ENCODE measurements at places on chromosomes 7 and 10.

GRCh38 chr10:28281726-28282315, 21.0 kb downstream of the MPP7 start:
- no peak for DNase-seq

DNA sequence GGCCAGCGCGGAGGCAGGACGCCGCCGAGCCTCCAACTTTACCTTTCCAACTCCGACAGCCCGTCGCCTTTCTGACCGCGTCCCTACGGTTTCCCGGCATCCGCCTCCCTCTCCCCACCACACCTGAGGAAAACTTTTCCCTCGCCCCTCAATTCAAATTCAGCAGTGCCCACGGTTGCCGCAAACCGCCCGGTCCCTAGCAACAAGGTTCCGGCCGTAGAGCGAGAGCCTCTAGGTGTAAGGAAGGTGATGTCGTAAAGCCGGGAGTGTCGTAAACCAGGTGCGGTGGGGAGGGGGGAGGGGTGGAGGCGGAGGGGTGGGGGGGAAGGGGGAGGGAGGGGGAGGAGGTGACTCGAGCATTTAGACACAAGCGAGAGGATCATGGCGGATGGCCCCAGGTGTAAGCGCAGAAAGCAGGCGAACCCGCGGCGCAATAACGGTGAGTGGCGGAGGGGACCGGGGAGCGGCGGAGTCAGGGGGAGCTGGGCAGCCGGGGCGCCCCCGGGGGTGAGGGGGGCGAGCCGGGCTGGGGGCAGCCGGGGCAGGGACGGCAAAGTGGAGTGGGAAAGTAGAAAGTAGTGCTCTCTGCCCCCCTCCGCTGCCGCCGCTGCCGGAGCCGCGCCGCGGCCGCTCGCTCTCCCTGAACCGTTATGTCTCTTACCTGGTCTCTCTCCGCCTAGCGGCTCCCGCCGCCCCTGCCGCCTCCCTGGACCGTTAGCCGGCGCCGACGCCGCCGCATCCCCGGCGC, at the start of gene ZEB1:
Gene ZEB1 (plus strand): TSS at position 363 of the 748 bp plus-strand sequence. CDS start 19 bp downstream, at position 382.
- DNase-seq, result peak; percentile 90

DNA sequence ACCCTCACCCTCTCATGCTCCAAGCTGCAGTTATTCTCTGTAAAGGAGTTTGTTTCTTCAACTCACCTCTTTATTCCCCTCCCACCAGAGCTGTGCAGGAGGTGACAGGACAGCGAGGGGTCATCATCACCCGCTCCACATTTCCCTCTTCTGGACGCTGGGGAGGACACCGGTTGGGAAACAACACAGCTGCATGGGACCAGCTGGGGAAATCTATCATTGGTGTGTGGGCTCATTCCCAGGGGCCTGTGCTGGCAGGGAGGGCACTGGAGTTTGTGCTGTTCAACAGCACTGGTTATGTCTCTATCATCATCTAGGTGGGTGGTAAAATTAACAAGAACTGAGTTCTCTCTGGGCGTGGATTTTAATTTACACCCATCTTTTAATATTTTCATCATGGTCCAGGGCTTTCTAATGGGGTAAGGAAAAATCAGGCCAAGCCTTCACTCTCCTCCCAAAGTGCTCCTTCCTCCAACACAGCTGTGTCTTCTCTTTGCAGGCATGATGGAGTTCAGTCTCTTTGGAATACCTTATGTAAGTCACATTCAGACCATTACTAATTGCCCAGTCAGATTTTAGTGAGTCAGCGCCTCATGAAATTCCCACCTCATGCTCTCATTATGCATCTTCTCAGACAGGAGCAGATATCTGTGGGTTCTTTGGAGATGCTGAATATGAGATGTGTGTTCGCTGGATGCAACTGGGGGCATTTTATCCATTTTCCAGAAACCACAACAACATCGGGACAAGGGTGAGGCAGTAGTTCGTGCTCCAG, 61.6 kb downstream of the PRSS58 start:
- DNase-seq, result no peak

GRCh38 chr10:13959443-13960359, 371.0 kb downstream of the FRMD4A start:
- DNase-seq, result no peak

GRCh38 chr7:77455321-77455720, 39.2 kb upstream of the GSAP start:
- no peak for DNase-seq

DNA sequence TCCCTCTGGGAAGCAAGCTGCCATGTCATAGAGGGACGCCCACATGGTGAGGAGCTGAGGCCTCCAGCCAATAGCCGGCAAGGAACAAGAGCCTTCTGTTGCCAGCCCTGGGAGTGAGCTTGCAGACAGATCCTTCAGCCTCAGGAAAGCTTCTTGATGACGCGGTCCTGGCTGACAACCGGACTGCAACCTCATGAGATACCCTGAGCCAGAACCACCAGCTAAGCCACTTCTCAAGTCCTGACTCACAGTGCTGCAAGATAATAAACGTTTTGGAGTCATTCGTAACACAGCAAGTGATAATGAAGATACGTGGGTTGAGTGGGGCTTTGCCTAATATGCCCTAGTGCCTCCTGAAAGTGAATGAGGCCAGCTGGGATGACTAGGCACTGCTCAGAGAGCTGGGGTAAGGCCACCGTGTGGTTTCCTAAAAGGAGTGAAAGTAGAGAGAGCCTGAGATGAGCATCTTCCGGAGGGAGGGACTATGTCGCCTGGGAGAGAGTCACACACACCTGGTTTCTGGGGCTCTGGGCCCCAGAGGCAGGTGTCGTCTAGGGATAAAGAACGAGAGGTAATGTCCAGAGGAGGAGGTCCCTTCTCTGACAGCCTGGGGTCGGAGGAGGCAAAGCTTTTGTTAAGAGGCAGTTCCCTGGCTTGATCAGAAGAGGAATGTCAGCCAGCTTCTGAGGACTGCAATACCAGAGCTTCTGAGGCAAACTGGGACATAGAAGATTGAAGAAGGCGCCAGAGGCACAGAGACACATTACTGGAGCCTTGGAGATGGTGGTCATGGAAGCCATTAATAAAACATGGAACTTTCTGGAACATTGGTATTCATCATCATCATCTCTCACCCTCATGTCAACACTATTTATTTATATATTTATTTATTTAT, 53.6 kb downstream of the PYROXD2 start:
- peak; percentile 53 for DNase-seq

DNA sequence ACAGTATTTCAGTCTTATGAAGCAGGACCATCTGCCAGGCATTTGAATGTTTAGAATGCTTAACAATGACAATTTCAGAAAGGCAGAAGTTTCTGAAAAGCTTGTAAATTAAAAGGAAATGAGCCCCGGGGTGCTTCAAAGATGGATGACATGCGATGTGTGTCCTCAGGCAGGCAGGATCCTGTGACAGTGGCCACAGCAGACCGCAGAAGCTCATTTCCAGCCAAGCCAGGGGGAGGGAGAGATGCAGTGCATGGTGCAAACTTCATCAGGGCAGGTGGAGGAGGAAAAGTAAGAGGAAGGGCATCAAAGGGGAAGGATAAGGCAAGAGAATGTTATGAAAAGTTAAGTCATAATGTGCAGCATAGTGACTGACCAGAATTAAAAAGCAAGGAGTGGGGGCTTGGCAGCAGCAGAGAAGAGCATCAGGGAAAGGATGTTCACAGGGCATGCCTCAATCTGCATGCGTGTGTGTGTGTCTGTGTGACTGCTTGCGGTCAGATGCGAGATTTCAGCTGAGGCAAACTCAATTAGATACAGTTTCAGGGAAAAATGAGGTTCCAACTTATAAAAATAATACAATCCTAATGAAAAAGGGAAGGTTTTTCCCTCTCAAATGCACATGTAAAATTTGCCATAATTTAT, 173.7 kb downstream of the COBL start:
- DNase-seq, result no peak

DNA sequence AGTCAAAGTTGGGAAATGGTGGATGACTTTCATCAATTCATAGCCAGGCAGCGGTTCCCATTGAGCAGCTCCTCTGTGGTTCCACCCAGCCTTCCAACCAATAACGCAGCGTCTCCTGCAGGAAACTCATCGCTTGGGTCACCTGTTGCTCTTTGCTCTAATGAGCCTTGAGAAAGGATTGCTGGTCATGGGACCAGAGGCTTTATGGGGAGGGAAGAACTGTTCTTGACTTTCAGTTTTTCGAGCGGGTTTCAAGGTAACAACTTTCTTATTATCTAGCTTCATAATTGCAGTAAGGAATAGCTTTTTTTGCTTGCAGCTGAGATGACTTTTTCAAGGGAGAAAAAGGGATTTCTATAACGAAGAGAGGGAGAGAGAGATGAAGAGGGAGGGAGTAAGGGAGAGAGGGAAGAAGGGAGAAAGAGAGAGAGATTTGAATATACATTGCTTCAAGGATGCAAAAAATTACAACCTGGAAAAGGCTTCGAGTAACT, 405 bp upstream of the ENTPD1 start:
- DNase-seq, result peak; percentile 48

DNA sequence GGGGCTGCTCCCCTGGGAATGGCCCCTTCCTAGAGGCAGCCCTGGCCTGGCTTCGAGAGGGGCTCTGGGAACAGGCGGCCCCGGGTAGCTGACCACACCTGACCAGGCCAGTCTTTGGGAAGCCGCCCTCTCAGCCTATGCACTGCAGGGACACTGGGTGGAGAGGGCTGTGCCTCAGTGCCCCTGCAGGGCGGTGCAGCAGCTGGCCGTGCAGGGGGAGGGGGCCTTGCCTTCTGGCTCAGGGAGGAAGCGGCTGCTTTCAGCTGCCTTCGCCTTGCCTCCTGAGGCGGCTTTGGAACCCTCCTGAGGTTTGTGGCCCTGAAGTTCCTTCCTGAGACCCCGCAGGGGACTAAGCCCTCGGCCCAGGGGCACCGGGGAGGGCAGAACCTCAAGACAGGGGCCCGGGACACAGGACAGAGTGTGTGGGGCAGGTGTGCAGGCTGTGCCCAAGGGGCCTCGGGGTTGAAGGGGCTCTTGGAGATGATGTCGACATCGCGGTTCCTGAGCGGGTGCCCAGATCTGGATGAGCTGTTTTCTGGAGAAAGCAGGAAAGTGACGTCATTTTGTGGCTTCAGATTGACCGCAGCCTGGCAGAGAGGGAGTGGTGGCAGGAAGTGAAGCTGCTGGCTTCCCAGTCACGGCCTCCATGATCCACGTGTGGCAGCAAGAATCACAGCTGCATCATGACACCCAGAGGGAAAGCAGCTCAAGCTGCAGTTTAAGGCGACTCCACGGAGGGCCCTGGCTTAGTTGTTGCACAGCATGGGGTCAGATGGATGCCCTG, 17.7 kb downstream of the ADAM8 start:
- peak; percentile 70 for DNase-seq

GRCh38 chr10:132329565-132330485, 2.2 kb upstream of the LRRC27 start:
- no peak for DNase-seq

DNA sequence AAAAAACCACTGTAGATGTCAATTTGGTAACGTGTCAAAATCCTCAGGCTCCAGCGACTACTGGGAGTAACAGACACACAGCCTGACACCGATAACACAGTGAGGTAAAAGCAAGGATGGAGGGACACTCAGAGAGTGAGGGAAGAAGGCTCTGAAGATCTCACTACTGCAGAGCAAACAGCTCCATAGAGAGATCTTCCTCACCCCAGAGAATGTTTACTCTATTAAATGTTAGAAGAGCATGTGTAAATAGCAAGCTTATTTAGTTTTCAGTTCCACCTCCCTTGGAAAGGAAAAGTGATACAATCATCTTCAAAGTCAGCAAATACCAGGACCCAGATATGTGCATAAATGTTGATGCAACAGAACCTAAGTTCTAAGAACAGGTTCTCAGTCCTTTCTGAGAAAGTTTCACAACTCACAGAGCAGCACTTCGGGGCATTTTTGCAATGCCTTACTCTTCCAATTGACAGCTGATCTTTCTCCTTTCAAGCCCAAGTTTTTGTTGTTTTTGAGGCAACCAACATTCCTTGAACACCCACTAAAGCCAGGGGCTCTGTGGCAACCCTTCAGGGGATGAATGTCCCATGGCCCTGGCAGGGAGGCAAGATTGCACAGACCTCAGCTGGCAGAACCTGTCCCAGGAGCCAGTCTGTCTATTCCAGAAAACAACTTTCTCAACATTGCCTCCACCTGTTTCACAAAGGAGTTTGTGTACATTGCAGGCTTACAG, 177.4 kb downstream of the SFMBT2 start:
- no peak for DNase-seq

- no peak for DNase-seq
These were observed 39.2 kb upstream of the LRRC17 start for GRCh38 chr7:102873470-102874165.

- no peak for DNase-seq
These were observed 4.6 kb downstream of the HECW1 start for GRCh38 chr7:43117095-43117494.

GRCh38 chr10:636016-636730, 53.3 kb downstream of the DIP2C start:
- DNase-seq, result no peak

DNA sequence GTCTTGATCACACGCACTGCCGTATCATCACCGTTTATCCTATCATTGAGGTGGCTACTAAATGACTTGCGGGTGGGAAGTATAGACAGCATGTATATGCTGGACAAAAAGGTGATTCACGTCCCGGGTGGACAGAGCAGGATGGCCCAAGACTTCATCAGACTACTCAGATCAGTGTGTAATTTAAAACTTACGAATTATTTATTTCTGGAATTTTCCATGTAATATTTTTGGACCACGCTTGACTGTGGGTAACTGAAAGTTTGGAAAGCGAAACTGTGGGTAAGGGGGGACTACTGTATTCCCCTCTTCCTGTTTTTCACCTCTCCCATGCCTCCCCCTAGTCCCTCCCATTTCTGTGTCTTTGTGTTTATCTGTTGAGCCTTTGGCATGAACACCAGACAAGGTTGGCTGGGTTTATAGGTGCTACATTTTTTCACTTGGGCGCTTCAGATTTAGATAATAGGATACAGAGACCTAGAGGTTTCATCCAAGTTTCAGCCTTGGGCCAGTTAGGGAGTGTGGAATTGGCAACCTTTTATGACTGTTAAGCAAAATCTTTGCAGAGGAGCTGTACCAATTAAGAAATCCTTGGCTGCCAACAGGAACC, 55.8 kb downstream of the RBM20 start:
- no peak for DNase-seq

GRCh38 chr7:123974326-123974908, 49.4 kb downstream of the SPAM1 start:
- no peak for DNase-seq

- DNase-seq, result no peak
These were observed 46.4 kb downstream of the CREB5 start for GRCh38 chr7:28458732-28459131.

DNA sequence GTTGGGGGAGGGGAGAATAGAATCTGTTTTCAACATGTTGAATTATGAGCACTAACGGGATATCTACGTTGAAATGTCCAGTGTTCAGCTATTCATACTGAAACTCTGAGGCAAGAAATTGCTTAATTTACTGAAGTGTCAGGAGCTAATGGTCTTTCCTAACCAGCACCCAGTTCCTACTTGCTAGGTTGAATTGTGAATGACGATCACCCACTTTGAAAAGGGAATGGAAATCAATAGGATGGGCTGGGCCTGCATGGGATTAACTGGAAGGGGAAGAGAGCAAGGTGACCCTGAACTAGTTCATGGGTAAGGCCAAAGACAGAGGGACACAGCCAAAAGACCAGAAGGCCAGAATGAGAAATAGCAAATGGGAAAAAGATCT, 51.3 kb downstream of the HIPK2 start:
- peak; percentile 6 for DNase-seq

- DNase-seq, result no peak
These were observed 17.6 kb upstream of the TMEM26 start for GRCh38 chr10:61470740-61471139.

All from transverse colon (tissue), 4 donors.